ENCODE measurements at places on chromosomes 5 and 9.

DNA sequence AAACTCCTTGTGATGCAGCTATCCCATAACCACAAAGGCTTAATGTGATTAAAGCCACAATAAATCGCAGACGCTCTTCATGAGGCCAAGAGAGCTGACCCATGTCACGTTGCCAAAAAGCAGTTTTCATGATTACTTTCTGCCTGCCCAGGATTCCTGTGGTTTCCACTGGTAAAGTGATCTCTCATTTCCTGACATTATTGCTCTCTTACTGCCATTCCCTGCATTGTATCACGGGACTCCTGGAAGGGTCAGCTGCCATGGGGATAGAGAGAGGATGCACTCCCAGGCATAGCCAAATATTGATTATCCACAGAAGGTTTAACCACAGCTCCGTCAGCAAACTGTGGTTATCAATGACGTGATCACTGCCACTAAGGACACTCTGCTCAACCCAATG is 103.8 kb upstream of the SLC1A3 start:
- DNase-seq = peak; percentile 89

DNA sequence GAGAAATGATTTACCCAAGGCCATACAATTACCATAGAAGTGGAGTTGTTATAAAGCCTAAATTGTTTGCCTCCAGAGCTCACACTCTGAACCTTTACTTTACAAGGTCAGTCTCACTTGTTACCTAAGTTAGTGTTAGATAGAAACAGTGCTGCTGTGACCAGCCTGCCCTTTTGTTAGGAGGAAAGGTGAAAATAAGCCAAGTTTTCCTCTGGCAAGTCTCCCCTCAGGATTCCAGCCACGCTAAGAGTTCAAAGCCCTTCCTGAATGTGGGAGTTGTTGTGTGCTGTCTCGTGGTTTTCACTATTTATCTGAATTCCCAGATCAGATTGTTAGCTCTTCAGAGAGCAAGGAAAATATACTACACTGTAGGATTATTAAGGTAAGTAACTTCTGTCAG is 260.0 kb downstream of the SGCD start:
- DNase-seq = no peak

DNA sequence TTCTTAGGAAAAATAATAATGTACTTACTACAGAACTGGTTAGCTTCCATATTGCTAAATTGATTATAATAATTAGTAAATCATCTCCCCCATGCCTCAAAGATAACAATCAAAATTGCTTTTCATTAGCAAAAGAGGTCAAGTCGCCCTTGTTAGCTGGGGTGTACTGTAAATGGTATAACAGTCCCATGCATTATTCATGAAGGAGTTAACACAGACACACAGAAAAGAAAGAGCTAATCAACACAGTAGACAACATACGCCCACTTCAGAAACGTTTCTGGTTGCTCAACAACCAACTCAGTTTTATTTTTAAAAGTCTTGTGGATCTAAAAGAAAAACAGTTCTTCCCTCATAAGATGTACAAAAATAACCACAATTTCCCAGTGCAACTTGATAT is 100.2 kb downstream of the MPDZ start:
- DNase-seq = no peak

DNA sequence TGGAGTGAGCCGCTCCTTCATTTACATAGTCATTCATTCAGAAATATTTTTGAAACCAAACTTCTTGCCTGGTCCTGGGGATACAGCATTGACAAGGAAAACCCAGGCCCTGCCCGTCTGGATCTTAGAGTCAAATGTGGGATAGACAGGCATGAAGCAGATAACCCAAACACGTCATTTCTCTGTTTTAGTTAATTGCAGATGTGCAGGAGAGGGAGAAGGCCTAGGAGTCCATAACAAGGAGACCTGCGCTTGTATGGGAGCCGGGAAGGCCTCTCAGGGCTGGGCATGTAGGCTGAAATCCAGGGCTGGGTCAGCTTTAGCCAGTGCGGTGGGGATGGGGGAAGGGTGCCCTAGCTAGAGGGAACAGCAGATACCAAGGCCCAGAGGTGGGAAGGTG is 43.3 kb downstream of the PRRX2 start:
- no peak for DNase-seq

GRCh38 chr9:136283291-136284235 is 20.3 kb downstream of the CCDC187 start:
- no peak for DNase-seq

DNA sequence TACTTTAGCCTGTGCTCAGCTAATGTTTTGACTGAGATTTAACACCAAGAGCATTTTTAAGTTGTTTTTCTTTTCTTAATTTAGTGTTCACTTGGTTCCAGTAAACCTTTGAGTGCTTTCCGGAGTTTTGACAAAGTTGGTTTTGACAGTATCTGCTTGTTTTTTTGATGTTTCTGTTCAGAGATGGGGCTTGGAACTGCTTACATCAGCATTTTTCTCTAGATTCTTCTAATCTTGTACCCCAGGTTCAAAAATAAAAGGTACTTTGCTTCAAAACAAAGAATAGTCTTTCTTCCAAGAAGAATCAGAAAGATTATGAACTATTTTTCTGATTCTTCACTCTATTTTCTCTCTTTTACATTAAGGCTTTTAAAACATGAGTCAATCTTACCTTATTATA is 132.2 kb downstream of the DPYSL3 start:
- no peak for DNase-seq

DNA sequence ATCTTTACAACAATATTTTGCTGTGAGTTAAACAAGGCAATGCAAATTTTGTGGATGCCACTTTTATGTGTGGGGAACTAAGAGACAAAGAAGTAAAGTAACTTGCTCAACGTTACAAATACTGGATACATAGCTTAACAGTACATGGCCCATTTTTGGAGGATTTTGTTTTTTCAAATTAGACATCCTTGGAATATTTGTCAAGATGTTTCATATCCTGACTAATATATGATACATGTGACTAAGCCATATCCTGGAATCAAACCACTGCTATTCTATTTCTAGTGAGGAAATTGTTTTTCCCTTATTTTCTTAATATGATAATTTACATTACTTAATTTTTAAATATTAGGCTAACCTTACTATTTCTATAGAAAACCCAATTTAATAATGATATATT is 529.8 kb downstream of the DMRTA1 start:
- DNase-seq = no peak

DNA sequence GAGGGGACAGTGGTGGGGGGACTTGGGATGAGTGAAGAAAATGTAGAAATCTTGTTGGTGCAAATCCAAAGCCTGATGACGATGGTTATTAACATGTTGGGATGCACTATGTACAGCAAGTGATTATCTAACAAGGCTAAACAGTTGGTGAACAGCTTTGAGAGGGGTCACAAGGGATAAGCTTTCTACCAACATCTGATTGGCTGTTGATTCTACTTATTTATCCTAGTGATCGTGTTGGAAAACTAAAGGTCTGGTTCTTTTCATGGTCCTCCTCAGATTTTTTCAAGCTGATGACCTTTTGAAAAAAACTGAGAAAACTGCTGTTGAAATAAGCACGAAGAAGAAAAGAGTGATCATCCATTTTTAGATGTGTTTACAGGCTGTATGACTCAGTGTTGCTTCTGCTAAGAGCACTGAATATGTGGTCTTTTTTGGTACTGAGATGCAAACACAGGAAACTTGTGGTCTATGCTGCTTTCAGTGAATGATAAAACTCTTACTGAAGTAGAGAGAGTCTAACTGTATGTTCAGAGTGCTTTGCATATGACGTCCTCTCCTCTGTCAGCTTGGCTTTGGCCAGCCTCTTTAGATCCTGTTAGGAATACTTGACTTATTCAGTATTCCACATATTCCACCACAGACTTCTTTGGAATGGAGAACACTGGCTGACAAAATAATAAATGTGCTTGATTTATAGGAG is 174.8 kb downstream of the SLF1 start:
- DNase-seq = peak; percentile 69
